Kidney epithelial cell (primary cell): ENCODE measurements at places on chromosomes 3 and 15. TPM values are rescaled to one million over a fixed set of nuclear protein-coding genes. Genes with fewer than 3 reads are reported as not detected.

The DUOX2 gene
- 0.08 and 0.14 TPM in 2 replicates for total RNA-seq

GRCh38 chr15:50873935-50874361 is 34.5 kb upstream of the AP4E1 start:
- DNase-seq, result no peak

The REC114 gene
- total RNA-seq, result not detected in 2 replicates

The LINGO1 gene
- 1.2 and 4.8 TPM in 2 replicates for total RNA-seq

DNA sequence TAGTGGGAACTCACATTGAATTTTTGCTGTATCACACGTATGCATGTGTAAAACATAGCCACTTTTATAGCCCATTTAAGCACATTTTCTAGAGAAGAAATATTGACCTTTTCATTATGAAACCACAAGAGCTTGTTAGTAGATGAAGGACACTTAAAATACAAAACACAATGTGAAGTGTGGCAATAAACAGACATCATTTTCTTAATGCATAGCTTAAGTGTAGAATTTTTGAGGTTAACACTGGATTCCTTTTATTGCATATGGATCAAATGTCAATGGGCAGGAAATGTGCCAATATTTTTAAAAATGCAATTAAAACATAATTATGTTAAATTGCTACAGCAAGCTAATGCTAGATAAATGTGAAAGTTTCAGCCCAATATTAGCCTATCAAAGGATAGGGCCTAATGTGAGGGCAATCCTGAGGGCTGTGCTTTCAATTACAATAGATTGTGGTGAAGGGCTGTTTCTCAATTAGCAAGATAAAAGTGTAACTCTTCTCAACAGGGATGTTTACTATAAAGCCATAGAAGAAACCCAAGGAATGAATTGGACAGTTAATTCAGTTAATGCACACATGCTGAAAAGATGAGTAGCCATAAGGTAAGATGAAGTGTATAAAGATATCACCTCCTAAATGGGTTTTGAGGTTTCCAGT is 489.0 kb upstream of the CDIN1 start:
- no peak for DNase-seq

The SLC12A8 gene
- 13.6 and 16.6 TPM in 2 replicates for total RNA-seq

GRCh38 chr3:115928376-115928775 is 305.1 kb downstream of the GAP43 start:
- no peak for DNase-seq

The EXD1 gene
- total RNA-seq, result 0.17 TPM in 1 of 2 replicates, not detected in the other

DNA sequence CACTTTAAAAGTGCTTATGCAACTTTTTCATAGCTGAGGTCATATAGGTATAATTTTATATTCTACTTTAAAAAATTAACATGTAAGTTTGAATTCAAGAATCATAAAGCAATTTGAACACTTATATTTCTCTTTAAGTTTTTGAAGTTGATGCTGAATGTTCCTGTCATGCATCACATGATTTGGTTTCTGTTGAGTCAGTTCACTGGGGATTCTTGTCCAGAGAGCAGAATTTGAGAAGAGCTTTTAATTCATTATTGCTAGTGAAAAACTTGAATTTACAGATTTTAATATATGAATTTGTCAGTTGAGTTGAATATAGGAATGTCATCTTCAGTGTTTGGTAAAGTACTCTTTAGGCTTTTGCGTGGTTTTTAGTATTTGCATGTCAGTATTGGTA is 7.9 kb downstream of the SLC25A26 start:
- DNase-seq, result no peak

DNA sequence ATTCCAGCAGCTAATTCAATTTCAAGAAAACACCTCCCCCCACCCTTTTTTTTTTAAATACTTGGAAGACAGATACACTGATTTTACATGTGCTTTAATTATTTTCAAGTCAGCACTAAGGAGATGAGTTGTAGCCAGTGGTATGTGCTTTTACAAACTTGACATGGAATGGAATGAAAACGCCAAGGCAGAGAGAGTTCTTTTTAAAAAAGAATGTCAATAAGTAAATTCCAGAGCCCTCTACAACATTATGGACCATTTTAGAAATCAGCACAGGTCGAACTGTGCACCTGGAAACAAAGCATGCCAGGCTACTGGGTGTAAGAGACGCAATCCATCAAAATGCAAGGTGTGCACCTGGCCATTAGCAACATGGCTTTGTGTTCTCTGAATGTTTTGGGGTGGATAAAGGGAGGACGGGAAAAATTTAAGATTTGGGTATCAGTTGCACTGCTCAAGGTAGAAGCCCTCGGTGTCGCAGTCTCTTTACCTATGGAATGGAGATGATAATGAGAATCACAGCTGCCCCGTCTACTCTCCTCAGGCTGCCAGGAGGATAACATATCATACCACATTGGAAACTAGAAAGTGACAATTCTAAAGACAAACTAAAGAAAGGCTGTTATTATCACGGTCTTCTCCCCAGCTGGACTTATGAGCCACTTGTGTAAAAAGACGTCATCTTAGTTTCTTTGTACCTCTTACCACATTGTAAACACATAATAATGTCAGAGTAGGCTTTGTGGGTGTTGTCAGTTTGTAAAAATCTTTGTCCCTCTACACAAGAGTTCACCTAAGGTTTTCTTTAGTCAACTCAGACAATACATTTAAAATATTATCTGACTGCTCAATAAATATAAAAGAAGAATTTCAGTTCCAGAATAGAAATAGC is 107.4 kb upstream of the PRICKLE2 start:
- DNase-seq, result no peak

The C3orf85 gene
- total RNA-seq, result not detected in 2 replicates

- no peak for DNase-seq
These were observed 135.8 kb downstream of the RPL22L1 start for GRCh38 chr3:170734043-170734734.

- peak; percentile 31 for DNase-seq
These were observed 60.1 kb downstream of the SUMF1 start for GRCh38 chr3:4406746-4407568.

The CCR3 gene
- total RNA-seq, result not detected in 2 replicates
